ENCODE measurements at places on chromosomes 13 and 19.

DNA sequence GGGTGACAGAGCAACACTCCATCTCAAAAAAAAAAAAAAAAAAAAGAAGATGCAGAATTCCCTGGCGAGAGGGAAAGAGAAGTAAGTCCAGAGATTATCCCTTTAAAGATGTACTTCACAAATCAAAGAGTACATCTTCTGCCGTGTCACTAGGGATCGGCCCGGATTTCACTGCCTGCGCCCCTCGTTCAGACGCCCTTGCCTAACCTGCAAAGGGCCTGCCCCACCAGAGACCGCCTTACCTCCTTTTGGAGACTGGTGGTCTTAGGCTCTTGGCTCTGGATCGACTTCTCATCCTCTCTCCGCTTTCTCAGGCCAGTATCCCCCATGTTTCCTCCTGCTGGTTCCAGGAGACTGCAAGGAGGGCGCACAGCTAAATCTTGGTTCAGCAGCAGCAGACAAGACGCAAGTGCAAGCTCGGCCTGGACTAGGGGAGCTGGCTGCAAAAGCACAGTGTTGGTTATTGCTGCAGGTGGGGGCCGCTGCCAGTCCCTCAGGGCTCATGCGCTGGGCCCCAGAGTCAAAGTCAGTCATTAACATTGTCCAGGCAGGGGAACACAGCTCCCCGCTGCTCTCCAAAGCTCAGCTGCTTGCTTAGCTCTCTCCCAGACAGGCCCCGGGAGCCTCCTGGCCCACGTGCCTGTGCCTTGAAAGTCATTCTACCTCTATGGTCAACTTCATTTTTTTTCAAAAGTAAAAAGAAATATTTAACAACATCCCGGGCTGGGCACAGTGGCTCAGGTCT lies 1.2 kb downstream of the SLC7A9 start:
- no peak for DNase-seq

DNA sequence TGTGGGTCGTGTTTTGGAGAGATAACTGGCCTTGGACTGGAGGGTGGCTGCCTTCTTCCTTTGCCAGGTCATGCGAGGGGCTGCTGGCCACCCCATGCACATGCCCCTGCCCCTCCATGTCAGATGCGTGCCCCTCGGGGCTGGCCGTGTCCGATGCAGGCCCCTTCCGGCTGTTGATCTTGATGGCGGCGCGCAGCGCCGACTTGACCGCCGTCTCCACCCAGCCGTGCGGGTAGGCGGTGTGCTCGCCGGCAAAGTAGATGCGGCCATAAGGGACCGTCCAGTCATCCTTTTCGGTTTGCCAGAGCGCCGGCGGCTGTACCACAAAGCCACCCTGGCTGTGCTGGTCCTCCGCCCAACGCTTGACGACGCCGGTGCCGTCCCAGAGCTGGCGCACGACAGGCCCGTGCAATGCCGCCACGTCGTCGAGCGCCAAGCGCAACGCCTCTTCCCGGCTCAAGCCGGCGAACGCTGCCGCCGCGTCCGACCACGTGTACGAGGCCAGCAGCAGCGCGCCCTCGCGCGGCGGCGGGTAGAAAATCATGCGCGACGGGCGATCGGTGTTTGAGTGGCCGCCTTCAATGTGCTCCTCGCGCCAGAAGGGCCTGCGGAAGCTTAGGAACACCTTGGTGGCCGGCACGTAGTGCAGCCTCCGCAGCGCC lies 6.9 kb downstream of the IL4I1 start:
- no peak for DNase-seq

DNA sequence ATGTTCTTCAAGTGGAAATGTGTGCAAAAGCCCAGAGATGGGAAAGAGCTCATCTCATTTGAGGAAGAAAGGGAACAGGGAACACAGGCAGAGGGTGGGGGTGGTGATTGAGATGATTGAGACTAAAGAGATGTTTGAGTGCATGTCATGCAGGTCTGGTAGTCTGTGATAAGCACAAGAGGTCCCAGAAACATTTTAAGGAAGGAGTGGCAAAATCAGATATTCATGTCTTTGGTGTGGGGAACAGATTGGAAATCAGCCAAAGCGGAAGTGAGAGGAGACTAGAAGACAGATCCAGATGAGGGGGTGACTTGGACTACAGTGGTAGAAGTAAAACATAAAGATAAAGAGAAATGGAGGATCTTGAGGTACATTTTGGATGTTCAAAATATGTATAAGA lies 39.4 kb upstream of the DACH1 start:
- DNase-seq, result no peak

DNA sequence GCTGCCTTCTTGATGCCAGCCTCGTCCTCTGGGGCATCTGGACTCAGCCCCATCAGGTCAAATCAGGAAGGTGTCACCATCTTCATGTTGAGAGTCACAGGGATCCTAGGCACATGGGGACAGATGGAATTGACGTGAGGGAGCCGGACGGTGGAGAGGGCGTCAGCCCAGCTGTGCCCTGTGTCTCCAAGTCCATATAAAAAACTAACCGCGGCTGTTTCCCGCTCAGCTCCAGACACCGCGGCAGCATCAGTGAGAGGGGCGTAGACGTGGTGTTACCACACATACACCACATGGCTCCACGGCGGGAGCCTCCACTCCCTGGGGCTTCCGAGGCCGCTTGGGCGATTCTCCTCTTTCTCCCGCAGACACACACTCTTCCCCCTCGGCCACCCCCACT lies 5.6 kb upstream of the PRR36 start:
- DNase-seq, result no peak

GRCh38 chr13:112815871-112816270 lies 126.0 kb downstream of the ATP11A start:
- no peak for DNase-seq

GRCh38 chr13:29473166-29473565 lies 122.3 kb downstream of the SLC7A1 start:
- DNase-seq, result no peak

DNA sequence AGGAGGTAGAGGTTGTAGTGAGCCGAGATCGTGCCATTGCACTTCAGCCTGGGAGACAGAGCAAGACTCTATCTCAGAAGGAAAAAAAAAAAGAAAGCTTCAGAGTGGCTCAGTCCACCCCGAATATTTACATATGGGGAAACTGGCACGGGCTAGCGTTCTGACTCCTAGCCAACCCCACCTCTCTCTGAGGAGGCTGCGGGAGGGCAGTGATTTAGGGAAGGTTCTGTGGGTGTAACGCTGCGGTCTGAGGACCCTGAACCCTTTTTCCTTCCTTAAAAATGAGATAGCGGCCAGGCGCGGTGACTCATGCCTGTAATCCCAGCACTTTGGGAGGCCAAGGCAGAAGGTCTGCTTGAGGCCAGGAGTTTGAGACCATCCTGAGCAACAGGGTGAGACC lies 5.0 kb downstream of the LRRC25 start:
- DNase-seq, result no peak

DNA sequence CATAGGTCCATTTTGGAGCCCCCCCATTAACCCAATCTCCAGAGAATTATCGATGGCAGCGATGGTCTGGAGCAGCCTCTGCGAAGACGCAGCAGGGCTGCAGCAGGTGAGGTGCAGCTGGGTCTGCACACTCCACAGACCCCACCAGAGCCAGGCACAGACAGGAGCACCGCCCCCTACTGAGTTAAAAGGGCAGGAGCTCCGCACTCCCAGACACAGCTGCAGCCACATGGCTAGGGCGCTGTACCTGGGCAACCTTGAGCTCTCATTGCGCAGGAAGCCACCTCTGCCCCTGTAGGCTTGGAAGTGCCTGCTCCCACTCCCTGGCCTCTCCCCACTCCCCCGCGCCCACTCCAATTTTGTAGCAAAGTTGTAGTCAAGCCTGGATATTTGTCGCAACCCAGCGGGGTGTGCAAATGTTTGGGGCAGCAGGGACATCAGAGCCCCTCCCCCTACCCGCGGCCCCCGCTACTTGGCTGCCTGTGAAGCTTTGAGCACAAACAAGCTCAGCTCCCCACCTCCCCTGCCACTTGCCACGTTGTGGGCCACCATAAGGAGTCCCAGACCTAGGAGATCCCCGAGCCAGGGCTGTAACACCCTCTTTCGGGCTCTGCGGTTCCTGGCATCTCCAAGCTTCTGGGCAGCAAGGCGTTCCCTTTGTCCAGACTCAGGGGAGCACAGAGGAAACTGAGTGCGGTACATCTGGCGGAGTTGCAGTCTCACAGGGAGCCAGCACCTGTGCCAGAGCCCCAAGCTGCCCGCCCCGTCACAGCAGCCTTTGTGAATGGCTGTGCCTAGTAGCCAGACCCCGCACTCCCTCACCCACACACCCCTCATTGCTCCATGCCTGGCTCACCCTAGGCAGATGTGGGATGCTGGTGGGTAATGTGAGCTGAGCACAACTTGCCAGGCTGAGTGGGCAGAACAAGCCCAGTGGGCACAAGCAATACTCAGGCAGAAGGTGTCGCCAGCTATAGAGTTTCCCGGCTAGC lies 949.7 kb upstream of the SLITRK1 start:
- DNase-seq, result no peak

Data from T47D (cell line).